ENCODE measurements at places on chromosomes 5 and 9.

GRCh38 chr9:78038620-78039300 is 7.1 kb upstream of the GNAQ start:
- no peak for DNase-seq

DNA sequence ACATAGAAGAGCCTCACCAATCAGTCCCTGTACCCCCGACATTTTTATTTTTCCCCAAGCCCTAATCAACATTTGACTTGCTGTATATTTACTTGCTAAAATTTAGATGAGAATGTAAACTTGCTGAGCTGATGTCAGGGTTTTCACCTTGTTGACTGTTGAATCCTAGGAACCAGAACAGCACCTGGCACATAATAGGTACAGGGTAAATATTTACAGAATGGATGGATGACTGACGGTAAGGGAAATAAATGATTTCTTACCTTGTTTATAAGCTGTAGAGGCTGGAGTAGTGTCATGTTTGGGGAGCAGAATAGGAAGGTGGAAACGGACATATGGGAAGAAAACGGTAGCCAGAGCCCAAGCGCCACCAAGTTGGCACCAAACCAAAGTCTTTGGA is 107.0 kb upstream of the NUDT12 start:
- DNase-seq = no peak

GRCh38 chr5:134127376-134127861 is 12.9 kb downstream of the TCF7 start:
- no peak for DNase-seq

DNA sequence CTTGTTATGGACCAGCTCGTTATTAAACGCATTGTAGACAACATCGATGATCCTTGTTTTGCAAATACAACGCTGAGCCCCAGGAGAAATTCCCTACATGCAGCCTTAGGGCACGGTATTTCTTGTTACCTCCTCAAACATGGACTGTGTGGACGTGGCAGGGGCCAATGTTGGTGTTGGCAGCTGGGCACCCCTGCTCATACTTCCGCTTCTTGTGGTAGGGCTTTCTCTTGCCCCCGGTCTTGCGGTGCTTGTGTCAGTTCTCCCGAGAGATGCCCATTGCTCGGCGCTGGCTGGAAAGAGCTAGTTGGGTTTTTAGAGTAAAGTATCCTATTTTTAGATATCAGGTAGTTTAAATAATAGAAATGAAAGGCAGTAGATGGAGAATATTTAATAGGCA is 45.5 kb downstream of the UBAP1 start:
- DNase-seq = no peak

GRCh38 chr5:54234304-54234933 is 76.0 kb downstream of the ARL15 start:
- DNase-seq = peak; percentile 47

DNA sequence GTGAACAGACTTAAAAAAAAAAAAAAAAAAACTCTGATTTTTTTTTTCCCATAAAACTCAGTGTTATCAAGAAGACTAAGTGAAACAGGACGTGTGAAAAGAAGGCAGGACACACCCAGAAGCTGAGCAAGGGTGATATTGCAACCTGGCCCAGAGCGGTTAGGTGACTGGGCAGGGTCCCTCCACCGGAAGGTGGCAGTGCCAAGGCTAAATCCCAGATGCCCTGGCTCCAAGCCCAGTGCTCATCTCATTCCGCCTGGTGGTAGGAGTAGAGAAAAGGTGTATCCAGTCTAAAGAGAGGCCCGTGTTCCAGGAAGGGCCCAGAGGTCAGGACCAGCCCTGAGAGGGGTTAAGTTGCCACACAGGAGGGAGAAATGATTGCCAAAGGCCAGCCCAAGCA is 51.5 kb upstream of the SAP30L start:
- DNase-seq = no peak

DNA sequence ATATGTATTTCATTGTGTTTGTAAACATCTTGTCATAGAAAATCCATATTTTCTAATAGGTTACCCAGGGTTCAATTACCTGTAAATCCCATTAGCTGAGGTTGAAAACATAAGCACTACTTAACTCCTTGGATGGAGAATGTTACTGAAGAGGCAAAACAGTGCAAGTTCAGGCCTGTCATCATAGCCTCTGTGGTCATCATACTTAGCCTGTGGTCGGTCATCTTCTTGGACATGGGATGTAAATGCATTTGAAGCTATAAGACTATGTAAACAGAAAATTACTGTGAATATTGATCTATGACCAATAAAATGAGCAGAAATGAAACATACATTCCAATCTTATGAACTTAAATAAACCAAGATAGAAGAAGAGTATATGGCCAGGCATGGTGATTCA is 164.7 kb downstream of the CHSY3 start:
- DNase-seq = no peak

- DNase-seq = peak; percentile 11
Measured at GRCh38 chr9:123893831-123894460, 36.0 kb downstream of the DENND1A start.

GRCh38 chr5:1761453-1761755 is 38.2 kb downstream of the MRPL36 start:
- DNase-seq = no peak

DNA sequence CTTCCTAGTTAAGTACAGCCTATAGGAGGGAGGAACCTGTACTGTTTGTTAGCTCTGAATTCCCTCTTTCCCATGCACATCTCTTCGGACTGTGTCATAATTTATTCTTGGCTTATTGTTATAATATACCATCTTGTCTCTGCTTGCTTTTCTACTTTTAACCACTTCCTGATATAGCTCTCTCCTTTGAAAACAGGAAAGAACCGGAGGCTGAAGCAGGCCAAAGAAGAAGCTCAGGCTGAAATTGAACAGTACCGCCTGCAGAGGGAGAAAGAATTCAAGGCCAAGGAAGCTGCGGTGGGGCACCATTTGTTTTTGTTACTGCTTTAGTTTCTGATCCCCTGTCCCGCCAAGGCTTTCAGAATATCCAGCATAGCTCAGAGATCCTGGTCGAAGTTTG is 4.8 kb downstream of the ATP6V1G1 start:
- peak; percentile 35 for DNase-seq

GRCh38 chr5:88552426-88552825 is 283.8 kb upstream of the TMEM161B start:
- DNase-seq = no peak

DNA sequence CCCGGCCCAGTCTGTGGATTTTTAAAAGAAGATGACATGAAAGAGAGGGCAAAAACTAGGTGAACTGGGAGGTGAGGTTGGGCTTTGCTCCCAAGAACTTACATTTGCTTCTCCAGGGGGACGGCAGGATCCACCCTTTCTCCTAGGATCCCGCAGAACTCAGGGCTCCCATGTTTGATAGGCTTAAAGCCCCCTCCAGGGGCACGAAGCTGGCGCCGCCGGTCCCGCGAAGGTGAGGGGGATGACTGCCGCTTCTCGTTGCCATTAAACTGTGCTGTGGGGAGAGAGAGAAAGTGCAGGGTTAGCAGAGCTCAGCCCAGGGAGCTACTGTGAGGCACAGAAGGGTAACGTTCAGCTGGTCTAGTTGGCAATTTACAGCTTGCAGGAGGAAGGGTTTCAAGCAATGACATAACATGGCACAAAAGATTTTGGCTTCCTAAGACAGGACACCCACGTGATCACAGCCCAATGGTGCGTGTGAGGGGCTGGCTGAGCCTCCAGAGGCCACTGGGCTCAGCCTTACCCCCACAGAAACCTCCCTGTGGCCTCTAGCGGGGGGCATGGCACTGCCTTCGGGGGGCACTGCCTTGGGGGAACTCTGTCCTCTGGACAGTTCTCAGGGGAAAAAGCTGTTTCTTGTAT is 52.0 kb upstream of the SLC25A51 start:
- no peak for DNase-seq

DNA sequence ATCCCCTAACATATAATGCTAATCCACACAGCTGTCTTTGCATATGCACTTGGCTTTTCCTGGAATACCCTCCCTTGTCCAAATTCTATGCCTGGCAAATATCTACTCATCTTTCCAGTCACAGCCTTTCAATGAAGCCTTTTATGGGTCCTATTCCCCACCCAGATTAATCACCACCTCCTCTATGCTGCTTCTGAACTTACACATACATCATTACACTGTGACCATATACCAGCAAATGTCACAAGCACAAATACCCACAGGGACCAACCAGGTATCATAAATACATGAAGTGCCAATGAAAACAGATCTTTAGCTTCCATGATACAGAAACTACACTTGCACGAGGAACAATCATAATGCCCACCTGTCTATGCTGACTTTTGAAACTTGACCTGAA is 22.3 kb downstream of the LPAR1 start:
- DNase-seq = no peak

GRCh38 chr9:19732441-19732951 is 56.3 kb downstream of the SLC24A2 start:
- DNase-seq = no peak

DNA sequence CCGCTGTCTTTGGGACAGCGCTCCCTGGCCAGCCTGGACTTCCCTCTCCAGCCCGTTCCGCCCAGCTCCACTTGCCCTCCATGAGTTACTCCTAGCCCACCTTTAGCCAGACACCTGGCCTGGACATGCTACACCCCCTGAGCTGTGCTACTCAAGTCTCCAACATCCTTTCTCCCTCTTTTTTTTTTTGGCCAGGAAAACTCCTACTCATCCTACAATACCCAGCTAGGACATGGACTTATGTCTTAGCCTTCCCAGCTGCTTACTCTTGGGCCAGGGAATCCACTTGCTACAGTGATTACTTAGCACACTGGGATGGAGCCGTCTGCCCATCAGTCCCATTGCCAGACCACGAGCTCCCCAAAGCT is 92.7 kb upstream of the PHYKPL start:
- DNase-seq = no peak

DNA sequence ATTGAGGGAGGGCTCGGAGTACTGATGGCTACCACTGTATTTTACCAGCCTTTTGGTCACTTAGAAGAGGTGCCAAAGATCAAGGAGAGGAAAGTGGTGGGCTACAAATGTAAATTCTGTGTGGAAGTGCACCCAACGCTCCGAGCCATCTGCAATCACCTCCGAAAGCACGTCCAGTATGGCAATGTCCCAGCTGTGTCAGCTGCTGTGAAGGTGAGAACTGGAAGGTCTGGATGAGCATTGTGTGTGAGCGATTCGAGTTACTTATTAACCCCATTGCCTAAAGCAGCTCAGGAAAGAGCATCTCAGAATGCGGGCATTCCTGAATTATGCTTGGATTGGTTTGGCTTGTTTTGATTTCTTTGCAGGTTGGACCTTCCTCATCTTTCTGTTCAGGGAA is 67.5 kb downstream of the ZNF462 start:
- DNase-seq = no peak

- DNase-seq = no peak
Measured at GRCh38 chr5:96822686-96823459, 15.1 kb upstream of the ERAP1 start.

- DNase-seq = peak; percentile 49
Measured at GRCh38 chr5:132063090-132063911, 2.8 kb downstream of the IL3 start.

DNA sequence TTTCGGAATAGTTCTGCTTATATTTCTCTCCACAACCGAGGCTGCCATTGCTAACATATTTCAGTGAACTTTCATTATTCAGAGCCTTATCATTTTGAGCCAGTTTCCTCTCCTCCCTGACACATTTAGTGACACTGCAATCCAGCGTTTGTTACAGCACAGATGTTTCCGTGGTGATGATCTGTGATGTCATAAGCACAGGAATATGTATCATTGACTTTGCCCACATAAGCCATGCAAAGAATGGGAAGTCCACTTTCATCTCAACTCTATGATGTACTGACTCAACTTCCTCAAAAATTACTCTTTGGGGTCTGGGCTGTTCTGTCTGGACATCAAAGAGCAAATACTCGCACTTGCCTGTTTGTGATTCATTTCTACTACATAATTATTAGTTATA is 291.8 kb downstream of the EBF1 start:
- no peak for DNase-seq

DNA sequence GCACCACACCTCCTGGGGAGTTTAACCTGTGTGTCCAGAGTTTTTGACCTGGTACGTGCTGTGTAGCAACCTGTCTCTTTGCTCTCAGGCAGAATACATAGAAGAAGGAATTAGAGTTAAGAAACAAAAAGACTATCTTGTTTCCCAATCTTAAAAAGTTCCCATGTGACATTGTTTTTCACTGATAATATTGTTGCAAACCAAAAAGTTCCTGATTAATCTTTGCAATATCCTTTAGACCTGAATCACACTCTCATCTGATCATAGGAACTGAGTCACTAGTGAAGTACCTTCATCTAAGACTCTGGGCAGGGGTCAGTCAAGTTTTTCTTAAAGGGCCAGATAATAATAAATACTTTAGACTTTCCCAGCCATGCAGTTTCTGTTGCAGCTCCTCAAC is 35.1 kb downstream of the BASP1 start:
- no peak for DNase-seq

DNA sequence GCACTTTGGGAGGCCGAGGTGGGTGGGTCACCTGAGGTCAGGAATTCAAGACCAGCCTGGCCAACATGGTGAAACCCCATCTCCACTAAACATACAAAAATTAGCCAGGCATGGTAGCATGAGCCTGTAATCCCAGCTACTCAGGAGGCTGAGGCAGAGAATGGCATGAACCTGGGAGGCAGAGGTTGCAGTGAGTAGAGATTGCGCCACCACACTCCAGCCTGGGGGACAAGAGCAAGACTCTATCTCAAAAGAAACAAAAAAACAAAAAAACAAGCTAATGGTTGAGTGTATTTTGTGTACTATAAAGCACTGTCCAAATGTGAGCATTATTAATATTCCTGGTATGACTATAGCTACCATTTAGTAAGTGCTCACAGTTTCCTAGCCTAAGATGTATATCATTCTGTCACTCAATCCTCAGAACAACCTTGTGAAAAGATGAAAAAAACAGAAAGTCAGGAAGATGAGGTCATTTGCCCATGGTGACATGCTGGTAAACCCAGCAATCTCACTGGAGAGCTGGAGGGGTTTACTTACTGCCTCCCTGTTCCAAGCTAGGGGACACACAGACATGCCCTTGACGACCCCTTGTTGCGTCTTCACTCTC is 27.7 kb downstream of the ARHGEF37 start:
- no peak for DNase-seq

DNA sequence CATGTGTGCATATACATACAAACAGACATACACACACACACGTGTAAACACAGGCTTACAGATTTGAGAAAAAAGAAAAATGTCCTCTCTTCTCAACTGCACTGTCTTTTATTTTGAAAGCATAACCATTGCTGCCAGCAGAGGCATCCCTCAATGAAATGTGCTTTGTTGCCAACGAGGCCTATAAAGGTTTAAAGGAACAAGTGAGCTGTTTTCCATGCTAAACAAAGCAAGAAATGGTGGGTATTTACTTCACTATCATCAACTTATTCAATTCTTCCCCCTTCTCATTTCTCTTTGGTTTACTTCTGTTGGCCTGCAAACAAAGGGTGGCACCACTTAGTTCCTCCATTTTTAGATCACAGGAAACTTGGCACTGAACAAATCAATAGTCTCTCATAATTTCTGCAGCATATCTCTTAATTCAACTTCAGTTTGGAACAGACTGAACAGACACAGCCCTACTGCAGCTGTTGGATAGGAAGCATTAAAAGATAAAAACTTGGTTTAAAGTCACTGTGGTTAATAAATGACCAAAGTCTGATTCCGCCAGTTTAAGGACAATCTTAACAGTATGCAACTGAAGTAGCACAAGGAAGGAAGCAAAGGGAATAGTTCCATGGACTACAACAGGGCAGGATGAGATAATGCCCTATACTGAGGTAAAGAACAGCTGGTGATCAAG is 21.7 kb downstream of the TTC33 start:
- DNase-seq = no peak

- DNase-seq = no peak
Measured at GRCh38 chr5:963673-964531, 44.7 kb upstream of the NKD2 start.

GRCh38 chr9:35311891-35312639 is 150.3 kb downstream of the UNC13B start:
- DNase-seq = peak; percentile 5
